ENCODE measurements at places on chromosomes 4 and X.

DNA sequence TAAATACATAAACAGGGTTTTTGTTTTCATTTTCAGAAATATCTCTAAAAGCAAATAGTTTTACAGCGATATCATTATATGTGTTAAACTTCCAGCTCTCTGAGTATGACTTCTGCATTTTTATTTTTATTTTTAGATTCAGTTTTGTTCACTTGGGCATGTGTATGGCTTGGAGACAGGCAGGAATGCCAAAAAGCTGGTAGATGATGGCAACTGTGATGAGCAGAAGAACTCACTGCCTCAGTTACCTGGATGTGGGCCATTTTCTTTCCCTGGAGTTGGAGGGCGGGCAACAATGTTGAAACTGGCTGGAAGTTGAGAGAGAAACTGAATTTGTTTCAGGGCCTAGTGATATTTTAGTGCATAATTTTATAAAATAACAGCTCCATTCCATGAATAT lies 266.4 kb downstream of the ARHGAP24 start:
- DNase-seq = no peak

DNA sequence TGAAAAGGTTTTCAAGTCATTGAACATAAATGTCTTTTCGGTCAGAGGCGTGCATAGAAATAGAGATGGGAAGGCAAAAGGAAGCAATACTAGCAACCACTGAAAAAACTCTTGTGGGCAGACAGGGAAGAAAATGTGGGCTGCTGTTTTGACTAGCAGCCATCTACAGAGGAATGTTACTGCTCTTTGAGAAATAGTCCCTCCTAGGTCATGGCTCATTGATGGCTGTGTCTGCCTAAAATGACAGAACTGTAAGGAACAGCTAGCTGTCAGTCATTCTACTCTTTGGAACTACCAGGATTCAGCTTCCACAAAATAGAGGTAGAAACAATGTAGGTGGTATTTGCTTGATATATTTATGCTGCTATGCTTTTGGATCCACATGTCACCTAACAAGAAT lies 26.9 kb upstream of the TMPRSS11B start:
- DNase-seq = no peak

GRCh38 chr4:91758487-91758886 lies 545.3 kb upstream of the GRID2 start:
- DNase-seq = no peak

- no peak for DNase-seq
Observed at GRCh38 chrX:77925764-77926163, 15.3 kb downstream of the ATP7A start.

DNA sequence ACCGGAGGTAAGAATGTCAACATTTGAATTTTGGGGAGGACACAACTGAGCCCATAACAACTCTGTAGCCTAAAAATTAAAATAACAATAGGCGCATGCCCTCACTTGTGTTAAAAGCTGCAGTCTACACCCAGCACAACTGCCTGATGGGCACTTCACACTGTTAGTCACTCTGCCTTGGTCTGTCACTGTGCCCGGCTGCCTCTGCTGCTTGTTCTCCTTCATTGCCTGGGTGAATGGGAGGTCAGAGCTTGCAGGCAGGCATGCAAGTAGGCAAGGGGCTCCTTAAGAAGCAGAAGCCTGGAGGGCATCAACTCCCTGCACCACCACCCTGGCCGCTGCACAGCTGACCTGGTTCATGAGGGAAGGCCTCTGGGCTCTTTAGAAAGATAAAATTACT lies 374.8 kb downstream of the MID1IP1 start:
- no peak for DNase-seq

- no peak for DNase-seq
Observed at GRCh38 chr4:110620691-110621327, 2.1 kb downstream of the PITX2 start.

DNA sequence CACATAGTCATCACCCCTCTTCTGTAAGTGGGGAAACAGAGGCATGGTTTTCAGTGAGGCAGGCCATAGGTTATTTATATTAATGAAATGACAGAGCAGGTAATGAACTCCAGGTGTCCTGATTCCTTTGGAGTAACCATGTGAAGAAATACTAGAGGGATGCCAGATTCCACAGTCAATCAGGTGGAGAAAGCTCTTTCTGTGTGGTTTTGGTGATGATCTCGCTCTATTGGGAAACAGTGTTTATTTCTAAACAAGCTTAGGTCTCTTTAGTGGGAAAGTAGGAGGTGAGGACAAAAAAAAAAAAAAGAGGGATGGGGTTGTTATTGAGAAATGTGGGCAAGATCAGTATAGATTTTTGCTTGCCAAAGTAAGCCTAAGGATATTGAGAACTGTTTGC lies 12.2 kb downstream of the DOCK11 start:
- DNase-seq = no peak

GRCh38 chr4:164731827-164732474 lies 22.0 kb upstream of the SMIM31 start:
- peak; percentile 49 for DNase-seq

Data from brain microvascular endothelial cell (primary cell).